Stimulated activated CD4-positive, alpha-beta T cell treated with anti-CD3 and anti-CD28 coated beads, Interleukin-1b, Interleukin-23, amount 100 ng/mL, for 4 hours (primary cell): ENCODE measurements at places on chromosomes 6 and 20.

DNA sequence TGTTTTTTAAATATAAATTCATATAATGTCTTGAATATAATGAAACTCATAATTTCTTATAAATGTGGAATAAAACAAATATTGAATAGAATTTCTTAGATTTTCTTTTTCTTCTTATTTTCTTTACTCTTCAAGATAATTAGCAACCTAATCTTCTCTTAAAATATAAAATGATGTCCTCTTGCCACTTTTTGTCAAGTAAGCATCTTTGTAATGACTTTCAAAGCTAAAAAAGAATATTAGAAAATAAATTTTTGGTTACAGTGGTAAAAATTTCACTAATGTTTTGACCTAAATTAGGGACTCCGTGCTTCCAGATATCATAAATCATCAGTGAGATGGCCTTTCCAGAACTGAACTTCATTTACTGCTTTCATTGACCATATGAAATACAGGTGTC lies 846.4 kb downstream of the FRK start:
- DNase-seq: no peak

DNA sequence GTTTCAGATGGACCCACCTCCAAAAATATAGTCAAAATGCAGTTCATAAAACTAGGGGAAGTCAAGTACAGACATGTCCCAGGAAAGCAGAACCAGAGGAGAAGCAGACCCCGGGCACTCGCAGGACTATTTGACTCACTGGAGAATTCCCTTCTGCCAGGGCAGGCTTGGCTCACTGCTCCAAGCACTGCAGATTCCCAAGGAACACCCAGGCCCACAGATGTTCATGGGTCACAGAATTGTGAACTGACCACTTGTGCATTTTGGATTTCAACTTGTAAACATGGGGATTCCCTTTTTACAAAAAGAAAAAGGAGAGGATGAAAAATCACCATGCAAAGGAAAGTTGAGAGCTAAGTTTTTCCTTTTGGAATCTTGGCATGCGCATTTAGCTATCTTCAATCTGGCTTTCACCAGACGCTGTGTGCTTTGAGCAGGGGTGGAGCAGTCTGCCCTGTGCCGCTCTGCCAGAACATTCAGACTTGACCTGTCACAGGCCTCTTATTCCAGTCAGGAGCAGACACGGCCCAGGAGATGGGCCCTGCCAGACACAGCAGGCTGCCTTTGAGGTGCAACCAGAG lies 237.5 kb upstream of the TAB2 start:
- DNase-seq: no peak

DNA sequence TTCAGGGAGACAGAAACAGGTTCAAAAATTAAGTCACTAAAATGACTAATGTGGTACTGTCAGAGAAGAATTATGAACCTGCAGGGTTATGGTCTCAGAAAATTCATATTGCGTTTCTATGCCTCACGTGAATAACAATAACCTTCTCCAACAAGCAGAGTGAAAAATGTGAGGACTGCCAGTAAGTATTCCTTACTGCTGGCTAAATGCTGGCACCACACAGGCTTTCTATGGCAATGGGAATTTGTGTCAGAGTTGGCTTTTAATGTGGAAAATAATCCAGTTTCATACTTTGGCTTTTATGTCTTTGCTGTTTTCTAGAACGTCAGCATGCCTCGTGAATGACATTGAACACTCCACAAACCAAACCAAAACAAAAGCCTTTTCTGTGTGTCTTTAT lies 656.0 kb downstream of the KIF16B start:
- no peak for DNase-seq

DNA sequence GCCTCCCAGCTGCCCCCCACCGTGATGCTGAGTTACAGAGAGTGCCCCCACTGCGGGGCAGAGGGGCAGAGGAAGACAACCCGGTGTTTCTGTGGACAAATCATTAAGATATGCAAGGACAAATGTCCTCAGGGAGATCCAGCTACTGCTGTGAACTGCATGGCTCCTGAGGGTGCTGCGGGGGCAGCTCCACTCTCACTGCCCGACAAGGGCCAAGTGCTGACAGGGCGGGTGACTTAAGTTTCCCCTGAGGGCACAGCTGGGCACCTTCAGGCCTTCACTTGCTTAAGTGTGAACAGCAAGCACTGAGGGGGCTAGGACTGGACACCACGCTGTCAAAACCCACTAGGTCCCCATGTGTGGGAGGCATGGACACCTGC lies 26.2 kb upstream of the TCFL5 start:
- no peak for DNase-seq

DNA sequence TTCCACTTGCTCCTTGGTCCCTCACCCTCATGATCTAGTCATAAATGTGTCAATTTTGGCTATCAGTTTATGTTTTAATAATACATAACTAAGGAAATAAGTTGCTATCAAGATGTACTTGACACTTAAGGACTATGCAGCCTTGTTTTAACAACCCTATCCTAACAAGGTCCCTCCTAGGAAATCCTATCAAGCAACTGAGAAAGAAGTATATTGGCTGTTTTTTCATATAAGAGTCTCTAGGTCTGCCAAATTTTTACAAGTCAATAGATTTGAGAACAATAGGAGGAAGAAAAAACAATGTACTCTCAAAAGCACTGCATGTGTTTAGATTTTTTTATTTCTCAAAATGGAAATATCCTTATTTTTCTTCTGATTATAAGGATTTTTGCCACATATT lies 14.7 kb downstream of the FILIP1 start:
- DNase-seq: no peak

- no peak for DNase-seq
Observed at GRCh38 chr20:63050406-63050805, 43.6 kb upstream of the BHLHE23 start.

- DNase-seq: no peak
Observed at GRCh38 chr20:7772371-7772770, 167.9 kb downstream of the HAO1 start.

DNA sequence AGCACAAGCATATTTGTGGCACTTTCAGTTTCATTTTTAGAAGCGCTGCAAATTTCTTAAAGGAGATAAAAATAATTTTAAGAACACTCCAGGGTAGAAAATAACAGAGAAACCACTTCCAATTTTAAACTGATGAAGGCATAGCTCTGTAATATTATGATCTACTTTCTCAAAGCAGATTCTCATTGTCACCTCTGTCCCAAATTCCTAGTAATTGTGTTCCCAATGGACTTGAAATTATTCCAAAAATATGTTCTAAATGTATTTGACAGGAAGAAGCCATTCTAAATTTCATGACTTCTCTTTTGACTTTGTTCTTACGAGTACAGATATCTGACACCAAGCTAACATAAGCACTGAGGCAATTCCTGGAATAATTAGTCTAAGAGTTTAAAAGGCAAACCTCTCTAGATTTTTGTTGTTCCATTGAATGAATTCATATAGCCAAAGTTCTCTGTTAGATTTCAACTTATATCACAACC lies 140.2 kb upstream of the CARMIL1 start:
- no peak for DNase-seq

- no peak for DNase-seq
Observed at GRCh38 chr20:14617123-14617522, 279.7 kb upstream of the FLRT3 start.

- DNase-seq: no peak
Observed at GRCh38 chr6:49978332-49979226, 9.2 kb upstream of the DEFB113 start.

GRCh38 chr6:8110117-8110721 lies 7.9 kb upstream of the EEF1E1 start:
- no peak for DNase-seq

DNA sequence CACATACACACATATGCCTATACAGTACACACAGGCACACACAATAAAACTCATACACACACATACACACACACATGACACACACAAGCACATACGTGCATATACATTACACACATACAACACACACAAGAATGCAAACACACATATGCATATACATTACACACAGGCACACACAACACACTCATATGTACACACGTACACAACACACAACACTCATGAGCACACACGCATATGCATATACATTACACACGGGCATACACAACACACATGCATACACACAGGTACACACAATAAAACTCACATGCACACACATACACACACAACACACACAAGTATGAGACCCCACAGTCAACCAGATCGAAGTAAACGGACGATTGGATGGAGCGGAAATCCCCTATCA lies 238.2 kb downstream of the ERMARD start:
- DNase-seq: no peak

- DNase-seq: no peak
Observed at GRCh38 chr6:121435444-121436069, at the start of gene GJA1. Gene GJA1 (plus strand): TSS chr6:121435646. CDS start chr6:121446848, 11,202 bp downstream.

GRCh38 chr6:119479860-119480655 lies 130.5 kb upstream of the MAN1A1 start:
- no peak for DNase-seq

DNA sequence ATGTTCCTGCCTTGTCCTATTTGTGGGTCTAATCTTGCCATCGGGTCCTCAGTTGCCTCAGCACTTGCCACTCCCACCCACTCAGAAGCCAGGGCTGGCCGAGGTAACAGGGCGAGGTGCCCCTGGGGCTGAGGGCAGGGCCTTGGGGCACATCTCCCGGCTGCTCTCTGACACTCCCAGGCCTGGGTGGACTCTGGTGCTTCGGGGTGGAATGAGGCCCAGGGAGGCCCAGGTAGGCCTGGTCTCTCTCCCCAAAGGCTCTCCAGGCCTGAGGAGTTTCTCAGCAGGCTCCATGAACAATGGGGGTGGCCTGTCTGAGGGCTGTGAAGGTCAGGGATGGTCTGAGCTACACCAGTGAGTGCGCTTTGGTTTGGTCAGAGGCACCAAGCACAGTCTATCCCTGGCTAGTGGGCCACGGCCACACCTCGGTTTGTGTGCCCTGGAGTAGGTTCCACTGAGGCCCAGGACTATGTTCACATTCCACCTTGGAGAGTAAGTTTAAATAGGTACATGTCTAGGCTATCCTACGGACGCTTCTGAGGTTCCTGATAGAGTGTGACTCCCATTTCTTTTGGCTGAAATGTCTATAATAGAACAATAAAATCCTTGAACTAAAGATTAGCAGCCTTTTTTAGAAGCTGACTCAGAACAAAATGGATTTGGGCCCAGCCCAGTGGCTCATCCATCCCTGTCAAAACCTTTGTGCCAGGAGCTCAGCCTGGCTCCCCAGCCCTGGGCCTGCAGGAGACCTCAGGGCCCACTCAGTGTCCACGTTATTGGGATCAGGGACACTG lies 78.8 kb downstream of the SLC24A3 start:
- no peak for DNase-seq

DNA sequence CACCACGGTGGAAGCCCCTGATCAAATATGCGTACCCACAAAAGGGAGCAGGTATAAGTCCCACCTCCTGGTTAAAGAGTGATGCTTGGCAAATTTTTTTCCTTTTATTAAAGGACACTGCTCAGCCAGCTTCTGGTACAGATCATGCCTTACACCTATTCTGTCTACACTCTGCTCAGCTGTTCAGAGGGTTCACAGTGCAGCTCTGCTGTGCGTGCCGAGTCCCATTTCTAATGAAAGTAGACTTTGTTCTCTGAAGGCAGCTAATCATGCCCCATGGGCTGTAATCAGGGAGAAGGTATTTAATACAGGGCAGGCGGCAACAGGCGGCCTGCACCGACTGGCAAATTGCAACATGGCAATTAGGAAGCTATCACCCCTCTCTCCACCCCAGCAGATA lies 16.3 kb downstream of the LRRC73 start:
- DNase-seq: no peak

GRCh38 chr6:13164291-13164690 lies 164.0 kb downstream of the TBC1D7 start:
- no peak for DNase-seq
